Fibroblast of skin of abdomen (primary cell): ENCODE measurements at places on chromosomes 13 and 19.
A peak's percentile ranks its signal among the peaks of the same experiment; 100 is the strongest.

DNA sequence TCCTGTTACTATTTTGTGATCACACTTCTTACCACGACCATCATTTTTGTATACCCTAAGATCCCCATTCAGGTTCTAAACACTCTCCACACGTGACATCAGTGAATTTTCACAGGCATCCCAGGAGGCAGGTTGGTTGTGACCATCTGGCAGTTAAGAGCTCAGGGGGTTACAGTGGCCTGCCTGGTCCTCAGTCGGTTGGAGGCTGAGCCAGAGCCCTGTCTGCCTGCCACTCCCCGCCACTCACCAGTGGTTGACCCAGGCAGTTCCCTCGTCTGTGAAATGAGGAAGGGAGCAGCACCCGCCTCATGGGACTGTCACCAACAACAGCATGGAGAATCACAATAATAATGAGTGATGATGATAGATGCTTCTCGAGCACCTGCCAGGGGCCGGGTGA lies 36.4 kb upstream of the EHD2 start:
- no peak for DNase-seq

DNA sequence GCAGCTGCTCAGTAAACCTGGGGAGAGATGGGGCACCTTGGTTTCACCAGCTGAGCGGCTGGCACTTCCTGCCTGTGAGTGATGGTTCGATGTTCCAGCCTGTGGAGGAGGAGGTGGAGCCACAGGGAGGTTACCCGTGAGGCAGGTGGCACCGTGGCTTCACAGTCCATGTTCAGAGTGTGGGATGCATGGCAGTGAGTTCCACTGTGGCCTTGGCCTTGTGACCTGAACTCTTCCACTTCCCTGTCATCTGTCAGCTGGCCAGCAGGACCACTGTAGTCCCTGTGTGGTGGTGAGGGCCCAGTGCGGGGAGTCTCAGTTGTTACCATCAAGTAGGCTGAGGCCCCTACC lies 16.9 kb downstream of the SMARCA4 start:
- DNase-seq: no peak

GRCh38 chr19:13334801-13335481 lies 171.3 kb downstream of the CACNA1A start:
- DNase-seq: no peak

- DNase-seq: peak; percentile 69
Observed at GRCh38 chr13:74287724-74288169, 153.5 kb upstream of the KLF12 start.

GRCh38 chr19:48123907-48124651 lies 13.5 kb upstream of the PLA2G4C start:
- DNase-seq: peak; percentile 61

DNA sequence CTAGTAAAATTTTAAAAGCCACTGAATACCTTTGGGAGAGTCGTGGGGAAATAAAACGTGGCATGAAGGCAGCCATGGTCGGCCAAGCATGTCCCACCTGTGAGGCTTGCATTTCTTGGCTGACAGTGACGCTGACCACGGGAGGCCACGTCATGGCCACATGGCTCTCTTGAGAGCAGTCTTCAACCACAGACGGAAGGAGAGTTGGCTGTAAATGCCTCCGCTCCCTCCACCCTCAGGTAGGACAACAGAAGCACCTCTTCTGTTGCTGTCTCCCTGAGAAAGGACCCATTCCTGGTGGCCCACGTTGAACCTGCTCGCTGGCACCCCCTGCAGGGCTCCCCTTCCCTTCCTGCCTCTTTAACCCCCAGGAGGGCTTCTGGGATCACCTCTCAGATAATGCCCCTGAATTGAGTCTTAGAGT lies 10.6 kb upstream of the LRRC25 start:
- no peak for DNase-seq

GRCh38 chr19:10478903-10479384 lies 24.2 kb downstream of the KEAP1 start:
- DNase-seq: peak; percentile 87

DNA sequence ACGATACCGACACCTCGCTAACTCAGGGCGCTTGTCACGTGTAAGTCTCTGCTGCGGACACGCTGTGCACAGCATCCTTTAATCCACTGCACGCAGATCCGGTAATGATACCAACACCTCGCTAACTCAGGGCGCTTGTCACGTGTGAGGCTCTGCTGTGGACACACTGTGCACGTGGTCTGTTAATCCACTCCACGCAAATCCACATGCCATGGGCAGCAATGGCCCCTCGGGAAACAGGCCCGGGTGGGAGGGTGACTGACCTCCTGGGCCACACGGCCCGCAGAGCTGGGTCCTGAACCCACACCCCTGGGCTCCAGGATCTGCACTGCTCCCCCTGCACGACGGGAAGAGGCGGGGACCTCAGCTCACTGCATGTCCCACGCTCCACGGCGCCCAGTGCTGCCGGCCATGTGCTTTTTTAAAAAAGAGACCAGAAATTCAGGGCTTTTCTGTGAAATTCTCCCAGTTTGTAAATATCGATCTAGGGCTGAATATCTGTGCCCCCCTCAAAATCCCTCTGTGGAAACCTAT lies 16.1 kb downstream of the SHC2 start:
- no peak for DNase-seq

DNA sequence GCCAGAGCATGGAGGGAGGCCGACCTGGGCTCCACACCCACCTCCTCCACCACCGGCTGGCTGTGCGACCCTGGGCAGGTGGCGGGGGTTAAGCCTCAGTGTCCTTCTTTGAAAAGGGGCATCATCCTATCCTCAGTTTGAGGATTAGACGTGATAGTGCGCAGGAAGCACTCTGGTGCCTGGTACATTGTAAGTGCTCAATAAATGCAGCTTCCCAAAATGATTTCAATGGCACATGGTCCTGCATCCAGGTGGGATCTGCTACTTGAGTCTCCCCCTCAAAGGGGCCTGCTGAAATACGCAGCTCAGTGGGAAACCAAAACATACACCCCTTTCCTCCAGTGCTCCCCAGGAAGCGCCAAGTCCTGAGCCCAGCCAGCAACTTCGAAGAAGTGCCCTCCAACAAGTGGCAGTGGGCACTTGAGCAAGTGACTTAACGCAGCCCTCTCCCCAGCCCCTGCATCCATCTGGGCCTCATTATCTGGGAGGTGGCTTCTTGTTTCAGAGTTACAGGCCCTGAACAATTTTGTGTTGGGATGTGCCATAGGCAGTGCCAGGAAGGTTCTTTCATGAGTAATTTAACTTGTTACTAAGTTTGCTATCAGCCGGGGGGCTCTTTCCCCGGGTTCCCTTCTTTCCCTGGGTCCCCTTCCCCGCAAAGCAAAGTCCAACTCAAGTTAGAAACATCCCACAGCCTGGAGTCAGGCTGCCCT lies 17.9 kb downstream of the ACTN4 start:
- no peak for DNase-seq

DNA sequence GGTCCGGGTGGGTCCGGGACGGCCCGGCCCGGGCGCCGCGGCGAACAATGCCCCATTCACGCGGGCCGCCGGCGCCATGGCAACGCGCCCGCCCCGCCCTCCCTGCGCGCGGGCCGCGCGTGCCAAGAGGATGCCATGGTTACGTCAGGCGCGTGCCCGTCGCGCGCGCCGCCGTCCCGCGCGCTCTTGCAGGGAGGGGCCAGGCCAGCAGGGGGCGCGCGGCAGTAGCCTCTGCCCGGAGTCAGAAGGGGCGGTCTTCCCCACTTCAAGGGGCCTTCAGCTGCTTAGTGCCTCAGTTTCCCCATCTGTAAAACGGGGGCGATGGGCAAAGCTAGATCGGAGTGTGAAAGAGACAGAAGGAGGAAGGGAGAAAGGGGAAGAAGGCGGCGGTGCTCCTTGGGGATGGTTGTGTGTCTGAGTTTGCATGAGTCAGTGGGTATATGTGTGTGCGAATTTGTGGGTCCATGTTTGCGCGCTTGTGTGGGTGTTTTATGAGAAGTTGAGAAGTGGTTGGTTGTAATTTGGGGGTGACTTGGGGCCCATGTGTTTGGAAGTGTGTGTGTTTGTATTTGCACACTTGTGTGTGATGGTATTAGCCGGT lies 11.6 kb upstream of the NFIX start:
- DNase-seq: peak; percentile 78

GRCh38 chr13:84917252-84917878 lies 881.9 kb downstream of the SLITRK6 start:
- peak; percentile 11 for DNase-seq

DNA sequence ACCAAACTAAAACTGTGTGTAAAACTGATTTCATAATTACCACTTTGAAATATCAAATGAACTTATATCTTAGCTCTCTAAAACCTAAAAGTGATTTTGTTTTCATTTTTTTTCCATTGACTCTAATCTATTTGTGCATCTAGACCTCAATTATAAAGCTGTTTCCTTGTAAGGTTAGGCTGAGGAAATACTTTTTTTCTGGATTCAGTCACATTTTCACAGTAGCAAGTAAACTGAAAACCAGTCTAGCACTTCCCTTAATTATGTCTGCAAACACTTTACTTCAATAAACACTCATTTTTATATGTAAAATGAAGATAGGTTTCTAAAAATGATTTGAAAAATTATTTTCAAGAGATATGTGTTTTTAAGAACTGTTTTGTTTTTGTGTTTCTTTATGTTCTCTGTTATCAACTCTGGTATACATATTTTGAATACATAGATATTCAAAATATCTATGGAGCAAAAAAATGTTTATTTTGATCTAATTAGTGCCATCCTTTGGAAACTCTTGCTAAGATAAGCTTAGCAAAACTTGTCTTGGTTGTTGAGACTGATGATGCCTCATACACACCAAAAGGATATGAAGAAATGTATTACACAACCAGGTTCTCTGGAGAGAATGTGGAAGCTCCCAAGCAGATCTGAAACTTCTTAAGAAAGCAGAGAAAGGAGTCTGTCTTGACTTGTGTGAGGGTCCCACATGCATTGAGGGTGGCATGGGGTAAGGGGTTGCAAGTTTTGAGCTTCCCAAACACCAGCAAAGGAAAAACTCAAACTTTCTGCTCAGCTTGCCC lies 1887.4 kb downstream of the PCDH9 start:
- DNase-seq: no peak

GRCh38 chr13:93955904-93956303 lies 523.6 kb downstream of the DCT start:
- no peak for DNase-seq

DNA sequence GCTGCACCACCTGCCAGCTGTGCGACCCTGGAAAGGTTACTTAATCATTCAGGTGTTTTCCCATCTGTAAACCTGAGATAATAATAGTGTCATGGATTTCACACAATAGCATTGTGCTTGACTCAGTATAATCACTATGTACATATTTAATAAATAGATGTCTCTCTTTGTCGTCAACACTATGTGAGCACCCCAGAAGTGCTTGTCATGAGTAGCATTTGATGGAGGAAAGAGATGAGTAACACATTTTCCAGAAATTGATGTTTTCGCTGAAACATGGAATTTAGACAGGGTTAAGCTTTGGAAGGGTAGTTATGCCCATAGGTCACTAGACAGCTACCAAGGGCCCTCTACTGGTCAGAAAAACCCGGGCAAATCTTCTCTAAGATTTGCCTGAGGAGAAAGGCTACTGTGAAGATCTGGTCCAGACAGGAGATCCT lies 9.5 kb upstream of the MBNL2 start:
- peak; percentile 38 for DNase-seq

GRCh38 chr13:30585748-30586262 lies 31.9 kb upstream of the USPL1 start:
- peak; percentile 24 for DNase-seq

- DNase-seq: no peak
Observed at GRCh38 chr19:45061965-45062364, 14.3 kb downstream of the ZNF296 start.
